ENCODE measurements at places on chromosomes 2 and 18.

DNA sequence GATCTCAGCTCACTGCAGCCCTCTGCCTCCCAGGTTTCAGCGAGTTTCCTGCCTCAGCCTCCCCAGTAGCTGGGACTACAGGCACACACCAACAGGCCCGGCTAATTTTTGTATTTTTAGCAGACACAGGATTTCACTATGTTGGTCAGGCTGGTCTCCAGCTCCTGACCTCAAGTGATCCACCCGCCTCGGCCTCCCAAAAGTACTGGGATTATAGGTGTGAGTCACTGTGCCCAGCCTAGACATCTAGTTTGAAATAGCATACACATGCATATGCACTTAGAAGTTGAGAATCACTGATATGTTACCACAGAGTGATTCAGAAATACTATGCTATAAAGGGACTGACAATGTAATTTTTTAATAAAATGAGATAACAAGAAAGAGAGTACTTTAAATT is 69.8 kb upstream of the CDKL4 start:
- DNase-seq = no peak

- no peak for DNase-seq
Measured at GRCh38 chr18:44732238-44732563, 51.5 kb downstream of the SETBP1 start.

DNA sequence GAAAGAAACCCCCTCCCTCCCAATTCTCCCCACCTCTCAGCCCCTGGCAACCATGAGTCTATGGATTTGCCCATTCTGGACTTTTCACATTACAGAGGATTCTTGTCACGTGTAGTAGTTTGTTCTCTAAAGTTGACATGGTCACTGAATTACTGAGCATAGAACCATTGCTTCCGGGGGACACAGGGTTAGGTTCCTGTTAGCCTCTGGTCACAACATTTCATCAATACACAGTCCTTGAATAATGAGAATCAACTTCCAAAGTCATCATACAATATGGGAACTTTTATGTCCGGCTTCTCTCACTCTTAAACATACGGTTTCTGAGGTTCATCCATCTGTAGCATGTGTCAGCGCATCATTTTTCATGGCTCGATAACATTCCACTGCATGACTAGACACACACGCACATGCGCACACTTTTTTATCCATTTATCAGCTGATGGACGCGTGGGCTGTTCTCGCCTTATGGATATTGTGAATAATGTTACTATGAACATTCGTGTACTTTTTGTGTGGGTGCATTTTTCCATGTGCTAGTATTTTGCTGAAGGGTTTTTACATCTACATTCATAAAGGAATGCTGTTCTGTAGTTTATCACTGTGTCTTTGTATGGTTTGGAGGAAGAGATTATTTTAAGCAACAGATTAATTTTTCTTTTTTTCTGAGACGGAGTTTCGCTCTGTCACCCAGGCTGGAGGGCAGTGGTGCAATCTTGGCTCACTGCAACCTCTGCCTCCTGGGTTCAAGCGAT is 48.1 kb downstream of the PARD6G start:
- DNase-seq = no peak

DNA sequence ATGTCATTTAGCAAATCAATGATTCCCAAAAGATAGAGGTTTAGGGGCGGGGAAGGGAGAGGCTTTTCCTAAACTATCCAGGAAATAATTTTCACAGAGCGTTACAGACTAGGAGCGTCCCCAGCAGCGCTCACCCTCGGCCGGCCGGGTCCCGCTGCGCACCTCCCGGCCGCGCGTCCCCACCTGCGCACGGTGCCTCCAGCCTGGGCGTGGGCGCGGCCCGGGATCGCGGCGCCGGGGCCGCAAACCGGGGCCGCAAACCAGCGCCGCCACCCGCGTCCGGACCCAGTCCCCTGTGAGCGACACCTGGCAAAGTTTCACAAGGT is 684 bp upstream of the ZCCHC2 start:
- DNase-seq = no peak

DNA sequence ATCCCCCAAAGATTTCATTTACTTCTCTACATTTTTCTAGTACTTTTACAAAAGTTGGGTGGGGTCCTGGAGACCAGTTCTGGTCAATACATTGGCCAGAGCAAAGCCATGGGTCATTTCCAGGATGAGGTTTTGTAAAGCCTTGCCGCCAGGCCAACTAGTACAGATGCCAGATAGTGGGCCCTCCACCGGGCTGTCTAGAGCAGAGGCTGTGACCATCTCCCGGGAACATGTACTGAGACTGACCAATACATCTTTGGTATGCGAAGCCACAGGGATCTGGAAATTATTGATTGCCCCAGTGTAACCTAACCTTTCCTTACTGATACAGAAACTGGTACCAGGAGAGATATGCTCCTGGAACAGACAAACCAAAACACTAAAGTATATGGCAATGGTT is 599.2 kb downstream of the ADCYAP1 start:
- DNase-seq = no peak

- no peak for DNase-seq
Measured at GRCh38 chr2:126614524-126615227, 41.3 kb upstream of the GYPC start.

DNA sequence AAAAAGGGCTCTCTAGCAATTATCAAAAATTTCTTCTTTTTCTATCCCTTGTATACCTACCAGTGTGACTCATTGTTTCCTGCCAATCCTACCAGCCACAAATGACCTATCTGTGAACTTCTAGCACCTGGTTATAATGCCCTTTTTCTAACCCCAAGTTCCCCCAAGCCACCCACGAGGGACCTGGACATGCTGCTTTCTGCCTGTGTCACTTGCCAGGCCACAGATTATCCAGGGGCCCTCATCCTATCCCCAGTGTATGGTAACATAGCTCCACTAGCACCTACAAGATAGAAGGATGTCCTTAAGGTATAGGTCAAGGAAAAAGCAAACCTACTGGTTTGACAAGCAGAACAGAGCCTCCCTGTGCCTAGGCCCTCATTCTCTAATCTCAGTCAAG is 26.8 kb downstream of the AAK1 start:
- DNase-seq = no peak

- DNase-seq = no peak
Measured at GRCh38 chr2:146437712-146438111, 1407.1 kb upstream of the ACVR2A start.

GRCh38 chr18:75276818-75277609 is 66.4 kb downstream of the TSHZ1 start:
- no peak for DNase-seq

DNA sequence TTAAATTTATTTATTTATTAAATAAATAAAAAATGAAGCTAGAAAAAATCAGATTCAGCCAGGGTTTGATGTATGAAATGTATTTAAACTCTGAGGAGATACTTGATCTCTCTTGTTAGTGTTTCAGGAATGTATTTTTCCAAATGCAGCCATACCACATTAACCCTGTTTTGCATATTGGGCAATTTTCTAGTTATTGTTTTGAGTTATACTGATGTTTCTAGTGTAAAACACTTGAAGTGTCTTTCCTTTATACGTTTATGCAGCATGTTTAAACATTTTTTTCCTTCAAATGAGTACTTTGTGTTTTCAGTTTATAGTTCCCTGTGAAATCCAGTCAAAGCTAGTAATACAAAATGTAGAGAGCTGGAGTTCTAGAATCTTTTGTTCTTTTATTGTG is 69.9 kb downstream of the WDR7 start:
- no peak for DNase-seq

DNA sequence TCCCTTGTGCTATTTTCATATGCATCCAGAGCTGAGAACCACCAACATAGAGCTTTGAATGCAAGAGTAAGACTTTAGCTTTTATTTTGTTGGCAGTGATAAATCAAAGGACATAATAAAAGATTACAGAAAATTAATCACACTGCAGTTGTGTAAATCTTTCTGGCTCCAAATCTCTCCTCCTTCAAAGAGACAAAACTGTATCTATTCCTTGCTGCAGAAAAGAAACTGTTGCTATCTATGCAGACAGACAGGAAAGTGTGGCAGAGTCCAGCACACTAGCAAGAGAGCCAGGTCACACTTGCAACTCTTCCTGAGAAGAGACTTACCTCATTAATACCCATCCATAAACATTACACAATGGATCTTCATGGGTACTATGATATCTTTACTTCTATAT is 57.5 kb downstream of the DTNB start:
- no peak for DNase-seq

- DNase-seq = no peak
Measured at GRCh38 chr2:113818382-113818951, 62.0 kb upstream of the SLC35F5 start.

- no peak for DNase-seq
Measured at GRCh38 chr2:158656492-158657229, 138.5 kb upstream of the DAPL1 start.

GRCh38 chr18:49207361-49207760 is 253.1 kb downstream of the DYM start:
- DNase-seq = no peak

GRCh38 chr2:19351499-19351898 is 6.9 kb downstream of the OSR1 start:
- DNase-seq = no peak

DNA sequence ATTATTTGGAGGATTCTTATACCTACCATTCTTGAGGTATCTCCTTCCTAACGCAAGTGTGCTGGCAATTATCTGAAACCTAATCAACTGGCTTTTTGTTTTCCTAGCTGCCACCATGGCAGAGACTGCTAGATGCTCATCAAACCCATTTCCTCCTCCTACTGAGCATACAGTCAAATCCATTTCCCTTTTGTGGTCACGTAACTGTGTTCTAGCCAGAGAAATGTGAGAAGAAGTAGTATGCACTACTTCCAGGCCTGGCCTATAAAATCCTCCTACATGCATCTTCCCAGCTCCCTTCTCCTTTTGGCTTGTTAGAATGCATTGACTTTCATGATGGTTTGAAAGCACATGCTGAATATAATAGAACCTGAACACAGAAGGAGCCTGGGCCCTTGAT is 494.1 kb upstream of the MEIS1 start:
- DNase-seq = no peak

GRCh38 chr18:68342039-68342659 is 372.8 kb downstream of the TMX3 start:
- no peak for DNase-seq

DNA sequence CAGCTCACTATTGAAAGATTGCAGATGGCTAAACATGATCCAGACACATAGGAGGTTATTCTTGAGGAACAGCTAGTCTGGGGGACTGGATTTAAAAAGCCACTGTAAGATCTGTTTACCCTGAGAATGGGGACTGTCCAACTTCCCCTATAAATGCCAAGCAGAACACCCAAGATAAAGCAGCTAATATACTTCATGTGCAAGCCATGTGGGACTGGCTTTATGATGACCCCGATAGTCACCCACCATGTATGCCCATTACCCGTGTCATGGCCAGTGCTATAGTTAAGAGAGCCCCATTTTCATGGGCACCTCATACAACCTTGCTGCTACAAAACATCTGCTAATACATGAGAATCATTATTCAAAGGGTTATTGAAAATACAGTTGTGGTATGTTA is 16.0 kb downstream of the YPEL5 start:
- no peak for DNase-seq

- DNase-seq = no peak
Measured at GRCh38 chr2:201879996-201880395, 73.7 kb downstream of the CDK15 start.

DNA sequence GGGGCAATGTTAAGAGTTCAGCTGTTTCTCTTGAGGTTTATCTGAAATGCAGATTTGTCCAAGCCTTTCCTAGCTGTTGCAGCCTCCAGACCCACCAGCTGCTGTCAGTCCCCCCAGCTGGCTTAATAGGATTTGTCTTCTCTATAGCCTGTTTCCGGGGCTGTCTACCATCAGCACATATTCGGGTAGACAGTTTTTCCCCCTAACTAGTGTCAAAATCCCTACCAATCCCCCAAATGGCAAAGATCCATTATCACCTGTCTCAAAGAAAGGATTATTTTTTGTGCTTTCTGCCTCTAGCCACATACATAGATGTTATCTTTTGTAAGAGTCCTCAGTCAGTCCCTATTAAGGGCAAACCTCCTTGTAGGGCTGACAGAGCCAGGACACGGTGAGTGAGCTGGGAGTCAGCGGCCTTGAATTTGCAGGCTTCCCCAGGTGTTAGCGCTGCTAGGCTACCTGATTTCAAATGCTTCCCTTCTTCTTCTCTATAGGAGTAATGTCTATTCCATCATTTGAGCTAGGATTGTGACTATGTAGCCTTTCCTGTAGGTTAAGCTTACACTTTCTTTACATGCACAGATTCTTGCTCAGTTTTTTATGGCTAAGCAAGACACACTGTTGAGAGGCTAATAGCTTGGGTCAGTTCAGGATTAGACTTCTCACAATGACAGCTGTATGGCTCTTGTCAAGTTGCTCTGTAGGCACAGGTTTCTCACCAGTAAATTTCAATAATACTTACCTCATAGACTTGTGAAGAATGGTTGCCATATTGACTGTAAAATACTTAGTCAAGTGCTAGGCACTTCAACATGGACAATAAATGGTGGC is 171.1 kb upstream of the UNC80 start:
- DNase-seq = no peak

- peak; percentile 11 for DNase-seq
Measured at GRCh38 chr18:1513519-1513918, 608.8 kb downstream of the ADCYAP1 start.

DNA sequence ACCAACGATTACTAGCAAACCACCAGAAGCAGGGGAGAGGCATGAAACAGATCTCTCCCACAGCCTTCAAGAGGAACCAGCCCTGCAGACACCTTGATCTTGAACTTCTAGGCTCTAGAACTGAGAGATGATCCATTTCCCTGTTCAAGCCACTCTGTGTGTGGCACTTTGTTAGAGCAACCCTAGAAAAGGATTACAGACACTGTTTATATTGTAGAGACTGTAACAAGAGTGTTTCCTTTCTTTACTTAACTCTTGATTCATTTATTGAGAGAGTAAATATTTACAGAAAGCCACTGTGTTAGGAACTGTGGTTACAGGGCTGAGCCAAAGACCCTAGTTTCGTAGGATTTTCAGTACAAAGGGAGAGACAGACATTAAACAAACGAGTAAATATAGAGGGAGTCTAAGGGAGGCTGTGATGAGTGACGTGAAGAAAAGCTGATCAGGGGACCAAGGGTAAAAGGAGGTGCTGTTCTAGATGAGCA is 10.9 kb downstream of the CCDC68 start:
- DNase-seq = no peak

- no peak for DNase-seq
Measured at GRCh38 chr2:12910431-12910830, 193.7 kb downstream of the TRIB2 start.

GRCh38 chr2:111626037-111626864 is 257.7 kb downstream of the ANAPC1 start:
- no peak for DNase-seq

DNA sequence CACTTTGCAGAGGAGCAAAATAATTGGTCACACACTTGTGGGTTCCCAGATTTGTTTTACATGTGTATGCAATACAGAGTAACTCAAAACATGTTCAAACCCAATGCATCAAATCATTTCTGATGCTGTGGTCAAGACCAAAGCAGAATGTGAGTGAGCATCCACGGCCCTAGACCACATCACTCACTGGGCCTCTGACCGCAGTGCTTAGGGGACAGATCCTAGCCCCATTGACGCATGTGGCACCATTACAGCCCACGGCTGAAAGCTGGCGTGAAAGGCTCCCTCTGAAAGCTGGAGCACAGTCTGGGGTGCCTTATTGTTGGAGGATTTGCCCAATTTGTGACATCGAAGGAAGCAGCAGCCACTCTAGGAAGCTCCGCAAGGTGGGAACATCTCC is 498.8 kb upstream of the TCF4 start:
- no peak for DNase-seq

GRCh38 chr2:163123526-163123925 is 285.0 kb upstream of the KCNH7 start:
- DNase-seq = no peak

- DNase-seq = no peak
Measured at GRCh38 chr18:58158008-58158407, 114.0 kb downstream of the NEDD4L start.
